Panc1 (cell line): ENCODE measurements at places on chromosomes 13 and 19. TPM values are rescaled to one million over a fixed set of nuclear protein-coding genes. Genes with fewer than 3 reads are reported as not detected.

ZNF414 gene
- 37.1 TPM for total RNA-seq

ADGRE1 gene
- total RNA-seq = 0.08 TPM

RNF113B gene
- total RNA-seq = not detected

ZNF536 gene
- 0.05 TPM for total RNA-seq

PROZ gene
- not detected for total RNA-seq

CNOT3 gene
- 111 TPM for total RNA-seq

KLK12 gene
- not detected for total RNA-seq

PSG2 gene
- total RNA-seq = not detected

CILP2 gene
- total RNA-seq = 0.46 TPM

ATXN8OS gene
- total RNA-seq = not detected

KL gene
- 0.28 TPM for total RNA-seq

CYP2F1 gene
- not detected for total RNA-seq

ZNF625 gene
- total RNA-seq = 7.9 TPM

KLK14 gene
- total RNA-seq = not detected

FREM2 gene
- 0.15 TPM for total RNA-seq

KLK10 gene
- not detected for total RNA-seq

OR7C1 gene
- not detected for total RNA-seq

IGFL1 gene
- not detected for total RNA-seq

C13orf42 gene
- not detected for total RNA-seq

KCNN1 gene
- total RNA-seq = 0.90 TPM

UTP14C gene
- 11.2 TPM for total RNA-seq

CYP4F8 gene
- total RNA-seq = not detected

ZNF888 gene
- total RNA-seq = 7.4 TPM

PABPC3 gene
- 0.18 TPM for total RNA-seq

PEX11G gene
- 2.9 TPM for total RNA-seq

THSD8 gene
- total RNA-seq = 24.8 TPM

ZNF724 gene
- total RNA-seq = 11.0 TPM

CCDC122 gene
- total RNA-seq = 5.2 TPM

SPINT2 gene
- 1,006 TPM for total RNA-seq

SAFB2 gene
- 83.5 TPM for total RNA-seq

ZNF524 gene
- total RNA-seq = 26.4 TPM

MADCAM1 gene
- total RNA-seq = 0.54 TPM

SLC27A5 gene
- total RNA-seq = 10.7 TPM

ARL11 gene
- total RNA-seq = not detected

SPACA4 gene
- not detected for total RNA-seq

ADAMTSL5 gene
- total RNA-seq = 20.6 TPM
